ENCODE measurements at places on chromosomes 2 and 18.

GRCh38 chr2:18910843-18911242, 321.5 kb upstream of the NT5C1B start:
- no peak for DNase-seq

DNA sequence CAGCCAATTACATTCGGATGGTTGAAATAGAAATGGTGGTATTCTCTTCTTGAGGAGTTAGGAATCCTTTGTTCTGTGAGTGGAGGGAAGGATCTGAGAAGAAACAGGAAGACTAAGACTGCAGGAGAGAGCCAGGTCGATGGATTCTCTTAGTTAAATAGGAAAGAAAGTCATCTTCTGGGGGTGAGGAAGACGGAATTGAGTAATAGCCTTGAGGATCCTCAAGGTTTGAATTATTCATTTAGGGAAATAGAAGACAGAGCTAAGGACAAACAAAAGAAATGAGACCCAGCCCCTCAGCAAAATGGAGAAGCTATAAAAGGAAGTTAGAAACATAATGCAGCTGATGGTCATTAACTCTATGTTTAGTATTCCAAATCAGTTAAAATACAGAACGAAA, 1.8 kb downstream of the LAPTM4A start:
- no peak for DNase-seq

DNA sequence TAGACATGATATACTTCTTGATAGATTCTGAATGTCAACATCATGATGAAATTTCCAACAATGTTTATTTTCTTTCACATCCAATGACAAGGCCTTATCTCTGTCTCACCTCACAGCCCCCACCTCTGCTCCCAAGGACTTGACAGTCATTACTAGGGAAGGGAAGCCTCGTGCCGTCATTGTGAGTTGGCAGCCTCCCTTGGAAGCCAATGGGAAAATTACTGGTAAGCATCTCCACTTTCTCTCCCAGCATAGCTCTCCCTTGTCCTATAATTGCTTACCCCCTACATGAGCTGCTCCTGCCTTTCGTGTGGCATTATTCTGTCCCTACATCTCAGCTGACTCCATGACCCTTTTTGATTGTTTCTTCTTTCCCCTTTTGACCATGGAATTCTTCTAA, 821.8 kb downstream of the MBD2 start:
- no peak for DNase-seq

- DNase-seq, result no peak
These were observed 40.5 kb downstream of the MTHFD2 start for GRCh38 chr2:74238879-74239278.

DNA sequence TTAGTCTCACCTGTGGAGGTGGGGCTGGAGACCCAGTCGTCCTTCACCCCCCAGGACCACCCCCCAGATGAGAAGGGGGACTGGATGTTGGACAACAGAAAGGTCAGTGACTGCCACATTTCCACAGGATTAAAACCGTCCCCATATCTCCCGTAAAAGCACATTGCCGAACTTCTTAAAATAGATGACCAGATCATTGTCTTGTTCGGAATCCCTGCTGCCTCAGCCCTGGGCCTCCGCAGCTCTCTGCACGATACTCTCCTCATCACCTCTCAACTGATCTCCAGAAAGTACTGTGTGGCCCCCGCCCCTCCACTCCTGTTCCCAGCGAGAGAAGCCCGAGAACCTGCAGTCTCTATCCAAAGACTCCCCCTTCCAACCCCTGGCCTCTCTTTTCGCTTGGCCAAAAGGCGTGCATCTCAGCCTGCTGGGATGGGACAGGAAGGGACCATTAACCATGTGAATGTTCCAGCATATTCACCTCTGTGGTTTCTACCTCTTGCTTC, 13.2 kb downstream of the LRRFIP1 start:
- DNase-seq, result no peak

GRCh38 chr2:184370954-184371353, 227.4 kb upstream of the ZNF804A start:
- DNase-seq, result no peak

GRCh38 chr2:18132697-18133096, 254.2 kb downstream of the KCNS3 start:
- no peak for DNase-seq

GRCh38 chr2:64904413-64905329, 84.5 kb upstream of the SLC1A4 start:
- no peak for DNase-seq

- no peak for DNase-seq
These were observed 5.9 kb downstream of the MSL3B start for GRCh38 chr2:233862261-233862768.

DNA sequence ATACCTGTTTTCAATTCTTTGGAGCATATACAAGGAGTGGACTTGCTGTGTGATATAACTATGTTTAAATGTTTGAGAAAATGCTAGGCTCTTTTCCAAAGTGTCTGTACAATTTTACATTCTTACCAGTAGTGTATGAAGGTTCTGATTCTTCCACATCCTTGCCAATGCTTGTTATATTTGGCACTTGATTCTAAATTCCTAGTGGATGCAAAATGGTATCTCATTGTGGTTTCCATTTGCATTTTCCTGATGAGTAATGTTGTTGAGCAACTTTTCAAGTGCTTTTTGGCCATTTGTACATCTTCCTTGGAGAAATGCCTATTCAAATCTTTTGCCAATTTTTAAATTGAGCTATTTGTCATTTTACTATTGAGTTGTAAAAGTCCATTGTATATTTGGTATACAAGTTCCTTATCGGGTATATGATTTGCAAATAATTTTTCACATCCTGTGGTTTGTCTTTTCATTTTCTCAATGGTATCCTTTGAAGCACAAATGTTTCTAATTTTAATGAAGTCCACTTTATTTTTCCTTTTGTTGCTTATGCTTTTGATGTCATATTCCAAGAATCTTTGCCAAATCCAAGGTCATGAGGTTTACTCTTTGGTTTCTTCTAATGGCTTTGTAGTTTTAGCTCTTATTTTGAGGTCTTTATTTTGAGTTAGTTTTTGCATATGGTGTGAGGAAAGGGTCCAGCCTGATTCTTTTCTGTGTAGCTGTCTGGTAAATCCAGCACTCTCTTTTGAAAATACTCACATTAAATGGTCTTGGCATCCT, 33.2 kb upstream of the CWC22 start:
- DNase-seq, result no peak

- DNase-seq, result no peak
These were observed 45.5 kb downstream of the KCMF1 start for GRCh38 chr2:85016446-85016845.

- no peak for DNase-seq
These were observed 175.9 kb downstream of the NR4A2 start for GRCh38 chr2:156156580-156156979.

DNA sequence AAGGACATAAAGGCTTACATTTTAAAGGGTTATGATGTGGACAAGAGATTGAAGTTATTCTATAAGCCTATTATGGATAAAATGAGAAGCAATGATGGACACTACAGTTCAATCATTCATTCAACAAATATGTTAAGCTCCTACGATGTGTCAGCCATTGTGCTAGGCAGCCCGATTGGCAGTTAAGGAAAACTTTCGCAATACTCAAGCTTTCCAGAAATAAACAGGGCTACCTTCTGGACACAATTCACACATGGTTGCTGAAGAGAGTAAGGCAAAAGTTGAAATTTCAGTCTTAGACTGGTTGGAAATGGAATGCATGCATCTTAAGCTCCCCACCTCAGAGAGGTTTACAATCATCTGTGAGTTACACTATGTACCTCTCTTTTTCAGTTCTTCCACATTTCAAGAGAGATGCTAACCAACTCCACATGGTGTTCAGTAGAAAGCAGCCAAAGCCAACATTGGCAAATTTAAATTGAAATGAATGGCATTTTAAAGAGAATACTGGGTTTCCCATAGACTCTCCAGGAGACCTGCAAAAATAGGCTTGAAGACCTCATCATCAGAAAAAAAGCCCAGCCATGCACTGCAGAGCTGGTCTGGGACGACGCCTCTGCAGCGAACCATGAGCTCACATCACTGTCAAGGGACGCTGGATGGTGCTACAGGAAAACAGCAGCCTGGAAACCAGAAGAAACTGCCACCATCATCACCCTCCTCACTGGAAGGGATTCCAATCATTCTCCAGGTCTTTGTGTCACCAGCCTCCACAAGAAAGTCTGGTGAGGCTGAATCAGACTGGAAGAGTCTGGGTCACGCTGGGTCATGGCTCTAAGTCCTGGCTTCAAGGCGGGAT, 276.3 kb downstream of the AFF3 start:
- no peak for DNase-seq

- no peak for DNase-seq
These were observed 300.3 kb downstream of the NBAS start for GRCh38 chr2:15260835-15261234.

- DNase-seq, result no peak
These were observed 244.3 kb downstream of the CNTNAP5 start for GRCh38 chr2:124269348-124269747.

DNA sequence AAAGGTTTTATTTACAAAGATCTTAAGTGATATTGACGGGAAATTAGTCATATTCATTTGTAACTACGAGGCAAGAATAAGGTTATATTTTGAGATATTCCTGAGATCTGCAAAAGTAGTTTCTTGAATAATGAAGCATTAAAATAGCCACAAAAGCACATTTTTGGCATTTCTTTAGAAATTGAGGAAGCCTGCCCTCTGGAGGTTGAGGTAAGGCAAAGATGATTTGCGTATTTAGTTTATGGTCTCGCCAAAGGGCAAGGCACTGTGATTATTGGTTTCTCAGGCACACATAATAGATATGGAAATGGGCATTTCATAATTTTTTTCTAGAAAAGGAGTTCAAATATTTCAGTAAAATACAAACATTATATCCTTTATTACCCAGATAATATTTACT, 143.7 kb upstream of the RPRM start:
- no peak for DNase-seq

DNA sequence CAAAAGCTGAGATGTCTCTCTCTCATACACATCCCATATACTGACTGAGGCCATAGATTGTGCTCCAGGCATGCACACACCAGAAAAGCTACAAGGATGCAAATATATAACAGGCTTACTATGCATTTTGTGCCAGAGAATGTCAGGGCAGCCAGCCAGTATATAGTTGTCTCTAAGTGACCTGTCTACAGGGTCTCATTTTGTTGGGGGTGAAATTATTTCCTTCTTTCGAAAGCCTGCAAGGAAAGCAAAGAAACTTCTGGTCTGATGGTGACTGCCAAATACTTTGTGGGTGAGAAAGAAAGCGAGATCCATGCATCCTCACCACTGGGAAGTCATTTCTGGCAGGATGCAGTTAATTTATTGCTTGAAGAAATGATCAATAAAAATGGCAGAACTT, 70.2 kb downstream of the CDCA7 start:
- DNase-seq, result no peak

DNA sequence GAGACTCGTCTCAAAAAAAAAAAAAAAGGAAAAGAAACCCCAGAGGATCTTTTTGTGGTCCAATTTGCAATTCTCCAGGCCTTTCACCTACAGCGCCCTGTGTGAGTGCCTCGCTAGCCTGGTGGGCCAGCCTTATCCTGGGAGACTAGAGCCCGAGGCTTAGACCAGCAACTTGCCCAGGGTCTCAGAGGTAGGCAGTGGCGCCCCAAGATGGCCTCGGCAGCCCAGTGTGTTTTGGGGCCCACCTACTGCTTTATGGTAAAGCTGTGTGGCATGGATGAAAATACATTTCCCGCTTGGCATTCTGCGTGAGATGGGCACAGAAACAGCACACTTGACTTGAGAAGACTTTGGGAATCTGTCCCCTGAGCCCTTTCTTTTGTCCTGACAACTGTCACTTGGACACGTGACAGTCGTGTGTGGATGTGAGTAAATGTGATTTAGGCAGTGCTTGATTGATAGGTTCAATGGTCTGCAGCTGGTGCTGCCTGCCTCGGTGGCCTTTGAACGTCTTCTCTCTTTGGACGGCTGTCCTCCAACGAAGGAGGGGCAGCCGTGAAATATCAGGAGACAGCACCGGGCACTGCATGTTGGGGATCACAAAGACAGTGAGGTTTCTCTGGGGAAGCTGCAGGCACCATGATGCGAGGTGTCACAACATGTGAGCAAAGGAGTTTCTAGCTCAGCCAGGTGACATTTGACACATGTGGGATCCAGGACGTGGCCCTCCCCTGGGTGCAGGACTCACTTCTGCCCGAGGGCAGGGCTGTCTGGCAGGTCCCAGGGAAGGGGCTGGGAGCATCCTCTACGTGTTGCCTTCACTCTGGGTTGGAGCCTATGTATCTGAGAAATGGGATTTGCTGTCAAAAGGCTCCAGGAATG, 209.5 kb upstream of the TWIST2 start:
- DNase-seq, result no peak

- DNase-seq, result no peak
These were observed 70.5 kb downstream of the CAB39 start for GRCh38 chr2:230783101-230783500.

DNA sequence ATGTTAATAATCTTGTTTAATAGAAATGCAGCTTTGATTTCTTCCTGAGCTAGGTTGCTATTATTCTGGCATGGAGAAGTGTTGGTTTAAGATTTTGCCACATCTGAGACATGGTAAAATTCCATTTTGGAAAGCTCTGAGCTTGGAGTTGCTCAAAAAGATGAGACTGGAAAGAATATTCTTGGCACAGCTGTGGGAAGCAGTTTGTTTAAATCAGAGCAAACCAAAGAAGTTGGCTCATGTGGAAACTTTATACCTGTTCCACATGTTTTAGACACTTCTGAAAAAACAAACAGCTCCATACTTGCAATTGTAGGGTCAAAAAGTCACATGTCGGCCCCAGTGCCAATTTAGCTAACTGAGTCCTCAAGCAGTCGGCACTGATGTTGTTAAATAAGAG, 116.6 kb downstream of the SLC4A3 start:
- DNase-seq, result no peak

DNA sequence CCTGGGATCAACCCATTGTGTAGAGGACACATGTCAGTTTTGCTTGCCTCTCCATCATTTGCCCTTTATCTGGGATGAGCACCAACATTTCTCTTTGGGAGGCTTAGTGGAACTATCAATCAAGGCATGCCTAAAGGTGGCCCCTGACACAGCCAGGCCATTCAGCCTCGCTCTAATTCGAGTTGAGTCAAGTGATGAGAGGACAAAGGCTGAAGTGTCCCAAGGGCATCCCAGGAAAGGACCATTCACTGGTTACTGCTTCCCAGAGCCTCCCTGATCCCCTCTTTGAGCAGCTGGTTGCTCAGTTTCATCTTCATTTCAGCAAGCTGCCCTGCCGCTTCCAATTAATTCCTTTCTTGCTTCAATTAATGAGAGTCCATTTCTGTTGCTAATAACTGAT, 63.5 kb downstream of the DNER start:
- no peak for DNase-seq

DNA sequence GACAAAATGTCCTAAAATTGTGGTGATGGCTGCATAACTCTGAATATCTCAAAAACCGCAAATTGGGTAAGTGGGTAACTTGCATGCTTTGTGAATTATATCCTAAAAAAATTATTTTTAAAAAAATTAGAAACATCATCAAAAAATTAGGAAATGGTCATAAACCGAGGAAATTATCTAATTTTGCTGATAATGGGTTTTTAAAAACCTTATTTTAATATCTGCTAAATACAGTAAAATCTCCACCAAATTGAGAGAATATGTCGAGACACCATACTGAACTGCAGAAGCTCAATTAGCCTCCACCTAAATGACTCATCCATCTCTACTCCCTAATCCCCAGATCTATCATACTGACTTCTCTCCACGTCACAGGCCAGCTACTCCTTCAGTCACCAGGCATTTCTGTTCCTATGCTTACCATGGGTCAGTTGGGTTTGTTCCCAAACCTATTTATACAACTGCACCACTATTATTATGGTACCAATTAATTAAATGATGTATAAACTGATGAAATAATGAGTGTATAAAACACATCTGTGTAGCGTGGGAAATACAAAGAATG, 36.1 kb downstream of the SPIRE1 start:
- DNase-seq, result no peak

- DNase-seq, result no peak
These were observed 90.2 kb downstream of the MCFD2 start for GRCh38 chr2:46825231-46825938.
